ENCODE measurements at places on chromosomes 7 and 10.

- no peak for DNase-seq
These were observed 24.4 kb upstream of the TES start for GRCh38 chr7:116185956-116186355.

DNA sequence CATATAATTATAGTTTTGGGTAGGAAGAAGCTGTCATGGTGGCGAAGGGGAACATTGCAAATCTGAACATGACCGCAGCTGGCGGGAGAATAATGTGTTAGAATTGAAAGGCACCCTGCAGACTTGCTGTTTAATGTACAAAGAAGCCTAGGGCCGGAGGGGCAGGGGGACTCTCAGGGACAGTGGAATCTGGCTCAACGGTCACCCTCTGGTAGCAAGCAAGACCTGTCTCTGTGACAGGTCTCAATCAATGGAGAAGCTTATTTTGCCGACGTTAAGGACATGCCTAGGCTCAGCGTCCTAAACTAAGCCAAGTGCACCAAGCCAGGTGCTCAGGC lies 177.3 kb downstream of the NSUN6 start:
- no peak for DNase-seq

DNA sequence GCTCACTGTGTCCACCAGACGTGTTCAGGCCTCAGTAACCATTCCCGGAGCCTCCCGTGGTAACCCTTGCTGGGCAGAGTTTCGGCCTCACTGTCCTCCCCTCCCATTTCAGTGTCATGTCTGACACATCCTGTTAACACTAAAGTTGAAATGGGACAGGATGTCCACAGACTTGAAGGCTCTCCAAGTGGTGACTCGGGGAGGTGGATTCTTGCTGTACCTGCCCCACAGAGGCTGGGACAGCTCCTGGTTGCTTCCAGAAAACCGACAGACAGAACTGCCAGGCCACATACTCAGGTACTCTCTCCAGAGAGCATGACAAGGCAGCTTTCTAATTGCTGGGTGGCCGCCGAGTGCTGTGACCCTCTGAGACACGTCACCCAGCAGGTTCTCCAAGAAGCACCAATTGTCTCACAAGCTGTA lies 17.9 kb upstream of the CYTH3 start:
- no peak for DNase-seq

DNA sequence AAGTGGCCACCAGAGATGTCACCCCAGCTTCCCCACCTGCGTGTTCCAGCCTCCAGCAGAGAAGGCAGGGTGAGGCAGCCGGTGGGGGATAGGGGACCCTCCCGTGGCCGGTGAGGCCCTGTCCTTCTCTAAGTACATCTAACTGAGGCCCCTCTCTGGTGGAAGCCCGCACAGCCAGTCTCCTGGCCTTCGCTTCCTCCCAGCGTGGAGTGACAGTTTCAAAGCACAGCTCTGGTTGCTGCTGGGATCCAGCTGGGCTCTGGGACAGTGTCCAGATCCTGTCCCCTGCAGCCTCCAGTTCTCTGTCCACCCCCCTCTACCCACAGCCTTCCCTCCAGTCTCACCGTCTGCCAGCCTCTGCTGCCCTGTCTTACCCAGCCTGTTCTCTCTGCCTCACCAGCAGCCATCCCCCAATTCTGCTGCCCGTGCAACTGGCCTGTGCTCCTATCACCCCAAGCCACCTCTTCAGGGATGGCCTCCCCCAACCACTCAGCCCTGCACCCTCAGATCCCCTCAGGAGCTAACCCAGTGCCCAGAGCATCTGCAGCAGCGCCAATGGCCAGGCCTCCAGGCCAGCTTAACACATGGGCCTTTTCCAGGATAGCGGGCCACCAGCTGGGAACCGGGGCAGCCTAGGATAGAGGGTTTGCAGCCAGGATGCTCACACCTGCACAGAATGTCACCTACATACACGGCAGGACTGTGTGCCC lies 16.3 kb upstream of the SH2B2 start:
- DNase-seq, result no peak

GRCh38 chr10:14533295-14533694 lies 202.6 kb upstream of the FRMD4A start:
- no peak for DNase-seq

- DNase-seq, result no peak
These were observed 829.0 kb downstream of the TNS3 start for GRCh38 chr7:46752881-46753366.

- peak; percentile 33 for DNase-seq
These were observed 48.8 kb upstream of the CARD11 start for GRCh38 chr7:3092468-3092867.

DNA sequence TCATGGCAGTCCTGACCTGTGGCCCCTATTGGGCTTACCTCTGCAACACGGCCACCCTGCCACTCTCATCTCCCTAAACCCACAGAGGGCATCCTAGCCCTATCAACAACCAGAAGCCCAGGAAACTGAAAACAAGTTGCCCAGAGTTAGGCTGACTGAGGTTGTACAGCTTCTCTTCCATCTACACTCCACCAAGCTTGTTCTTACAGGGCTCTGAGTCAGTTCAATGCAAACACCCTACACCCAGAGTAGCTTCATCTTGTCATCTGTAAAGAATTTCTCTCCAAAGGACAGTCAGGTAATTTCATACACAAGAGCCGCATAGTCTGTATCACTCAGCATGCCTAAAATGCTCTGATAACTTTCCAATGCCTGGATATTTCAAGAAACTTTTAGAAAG lies 175.4 kb downstream of the ARID5B start:
- no peak for DNase-seq

DNA sequence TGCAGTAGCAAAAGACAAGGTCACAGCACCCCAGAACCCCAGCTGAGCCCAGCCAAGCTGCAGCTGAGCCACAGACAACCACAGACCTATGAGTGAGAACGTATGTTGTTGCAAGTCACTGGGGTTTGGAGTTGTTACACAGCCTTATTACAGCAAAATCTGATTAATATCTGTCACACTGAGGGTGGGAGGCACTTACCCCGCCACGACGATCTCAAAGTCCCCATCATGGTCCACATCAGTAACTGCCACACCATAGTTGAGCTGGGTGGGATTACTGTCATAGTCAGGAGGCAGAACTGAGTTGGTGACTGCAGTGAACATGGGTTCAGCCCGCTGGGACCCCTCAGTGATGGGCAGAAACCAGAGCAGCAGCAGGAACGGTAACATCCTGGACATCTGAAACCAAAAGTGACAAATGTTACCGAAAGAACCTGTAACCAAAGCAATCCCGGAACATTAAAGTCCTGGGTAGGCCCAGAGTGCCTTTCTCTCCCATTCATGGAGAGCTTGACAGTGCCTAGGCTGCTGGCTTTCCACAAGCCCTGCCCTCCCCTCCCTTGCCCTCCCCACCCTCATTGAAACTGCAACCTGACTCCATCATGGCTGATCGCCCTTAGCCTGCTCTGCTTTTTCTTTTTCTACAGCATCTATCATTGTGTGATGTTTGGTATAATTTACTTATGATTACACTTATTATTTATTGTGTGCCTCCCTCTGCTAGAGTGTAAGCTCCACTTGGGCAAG lies 19.3 kb downstream of the CRTAC1 start:
- DNase-seq, result no peak

- no peak for DNase-seq
These were observed 29.0 kb downstream of the DIP2C start for GRCh38 chr10:660413-660969.

- DNase-seq, result no peak
These were observed 471.4 kb downstream of the PTPRN2 start for GRCh38 chr7:158116235-158116634.

GRCh38 chr7:47536661-47537611 lies 45.0 kb downstream of the TNS3 start:
- no peak for DNase-seq

DNA sequence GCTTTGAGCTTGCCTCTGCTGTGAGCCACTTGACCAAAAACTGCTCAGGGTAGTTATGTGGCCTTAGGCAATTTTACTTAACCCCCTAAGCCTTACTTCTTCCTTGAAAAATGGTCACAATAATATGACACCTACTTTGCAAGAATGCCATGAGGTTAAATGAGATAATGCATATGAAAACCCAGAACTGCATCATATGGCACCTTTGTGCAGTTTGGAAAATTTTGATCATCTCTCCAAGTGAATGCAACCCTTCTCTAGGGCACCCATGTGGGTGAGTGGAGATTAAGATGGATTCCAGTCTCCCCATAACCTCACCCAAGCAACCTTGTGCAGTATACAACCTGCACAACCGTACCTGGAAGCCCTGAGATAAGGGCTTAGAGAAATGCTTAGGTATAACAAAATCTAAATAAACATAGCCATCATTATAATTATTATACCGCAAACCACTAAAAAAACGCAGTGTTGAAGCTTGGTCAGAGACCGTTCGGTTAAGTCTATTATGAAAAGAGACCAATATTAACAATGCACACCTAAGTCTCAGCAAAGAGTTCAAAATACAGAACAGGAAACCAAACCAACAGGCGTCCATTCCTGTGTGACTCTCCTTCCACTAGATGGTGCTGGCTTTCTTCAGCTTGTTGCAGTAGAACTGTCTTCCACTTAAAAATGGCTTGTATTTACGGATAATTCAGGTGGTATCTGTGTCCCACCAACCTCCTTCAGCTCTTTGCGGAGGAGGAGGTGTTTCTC lies 21.0 kb upstream of the ASB15 start:
- no peak for DNase-seq

GRCh38 chr10:76621886-76622620 lies 1015.6 kb downstream of the KCNMA1 start:
- no peak for DNase-seq

- DNase-seq, result no peak
These were observed 70.5 kb downstream of the DENND2A start for GRCh38 chr7:140570120-140570519.

DNA sequence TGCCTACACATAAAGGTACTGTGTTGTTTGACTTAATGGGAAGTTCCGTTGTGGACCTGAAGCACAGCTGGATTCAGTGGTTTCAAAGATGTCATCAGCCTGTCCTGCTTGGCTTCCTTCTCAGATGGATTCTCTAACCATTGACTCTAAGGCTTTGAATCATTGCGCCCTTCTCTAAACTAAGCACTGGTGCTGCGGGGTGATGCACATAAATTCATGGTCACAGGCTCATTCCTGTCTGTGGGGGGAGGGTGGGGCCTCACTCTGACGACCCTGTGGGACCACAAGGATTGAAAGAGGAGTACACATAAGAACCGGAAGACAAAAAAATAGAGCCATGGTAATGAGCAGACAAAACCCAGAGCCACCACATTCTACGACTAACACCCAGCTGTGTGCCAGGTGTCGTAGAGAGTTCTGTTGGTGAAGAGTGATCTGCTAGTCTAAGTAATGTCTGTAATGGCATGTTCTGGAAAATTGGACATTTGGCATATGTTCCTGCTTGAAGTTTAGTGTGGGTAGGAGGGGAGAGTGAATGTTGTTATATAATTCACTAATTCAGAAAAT lies 97.3 kb upstream of the YAE1 start:
- DNase-seq, result no peak

DNA sequence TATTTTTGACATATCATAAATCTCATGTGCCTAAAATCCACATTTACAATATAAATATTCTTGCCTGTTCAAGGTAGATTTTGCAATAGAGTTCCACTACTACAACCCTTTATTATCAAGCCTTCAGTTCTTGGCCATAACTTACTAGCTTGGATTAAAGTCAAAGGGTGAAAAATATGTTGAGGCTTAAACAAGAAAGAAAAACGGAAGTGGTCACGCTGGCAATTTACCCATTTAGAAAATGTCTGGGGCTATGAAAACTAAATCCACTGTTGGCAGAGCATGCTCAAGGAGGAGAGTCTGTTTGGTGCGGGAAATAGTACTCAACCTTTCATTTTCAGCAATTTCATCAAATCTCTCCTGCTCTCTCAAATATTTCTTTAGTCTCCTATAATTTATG lies 209.8 kb upstream of the RHOBTB1 start:
- no peak for DNase-seq

- peak; percentile 35 for DNase-seq
These were observed 26.4 kb upstream of the GNA12 start for GRCh38 chr7:2870471-2870931.

DNA sequence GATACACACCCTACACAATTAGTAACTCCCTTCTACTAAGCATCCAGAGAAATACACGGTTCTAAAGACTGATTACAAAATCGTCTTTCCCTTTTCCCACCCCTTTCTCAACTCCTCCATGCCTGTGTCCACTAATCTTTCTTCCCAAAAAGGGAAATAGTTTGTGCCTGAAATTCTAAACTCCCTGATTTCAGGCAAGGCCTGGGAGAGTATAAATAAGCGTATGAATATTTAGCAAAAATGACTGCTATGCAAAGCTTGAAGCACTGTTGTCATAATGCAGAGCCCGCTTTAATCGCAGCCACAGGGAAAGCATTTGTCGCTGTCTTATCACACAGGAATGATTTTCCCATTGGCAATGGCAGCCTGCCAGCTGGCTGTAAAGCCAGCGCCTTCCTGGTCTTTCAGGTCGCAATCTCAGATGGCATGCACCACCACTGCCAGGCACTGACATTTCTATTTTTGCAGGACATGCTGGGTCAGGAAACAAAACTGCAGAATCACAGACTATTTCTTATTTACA lies 142.9 kb upstream of the PCGF5 start:
- no peak for DNase-seq

DNA sequence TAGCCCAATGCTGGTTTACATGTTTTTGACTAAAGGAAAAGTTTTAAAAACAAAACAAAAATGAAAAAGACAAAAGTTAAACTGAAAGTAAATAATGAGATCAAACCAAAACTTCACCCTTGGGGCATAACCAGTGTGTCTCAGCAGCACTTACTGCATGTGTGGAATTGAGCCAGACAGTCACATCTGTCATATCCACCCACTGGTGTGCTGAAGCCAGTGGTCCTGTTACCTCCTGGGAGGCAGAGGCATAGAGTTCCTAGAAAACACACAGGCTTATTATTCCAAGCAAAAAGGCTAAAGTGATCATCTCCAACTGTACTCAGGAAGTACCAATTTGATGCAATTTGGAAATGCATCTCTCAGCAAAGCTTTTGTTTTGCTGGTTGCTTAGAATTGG lies 40.4 kb downstream of the ASAH2 start:
- DNase-seq, result no peak

GRCh38 chr7:12549106-12549505 lies 21.4 kb upstream of the SCIN start:
- no peak for DNase-seq

DNA sequence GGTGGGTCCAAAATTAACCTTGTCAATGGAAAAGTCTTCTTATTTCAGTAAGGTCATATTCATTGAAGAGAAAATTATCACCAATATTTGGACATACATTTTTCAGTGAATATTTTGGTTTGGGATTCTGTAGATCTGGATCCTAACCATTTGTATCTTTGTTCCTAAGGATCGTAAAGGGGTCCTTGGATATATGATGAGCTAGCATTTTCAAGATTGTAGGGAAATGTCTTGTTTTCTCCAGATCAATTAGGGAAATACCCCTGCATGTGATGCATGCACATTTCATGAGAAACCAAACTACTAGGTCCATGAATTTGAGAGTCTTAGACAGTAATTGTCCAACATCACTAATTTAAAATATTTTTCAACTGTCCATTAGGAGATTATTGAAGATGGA lies 18.0 kb downstream of the DNTT start:
- no peak for DNase-seq

- no peak for DNase-seq
These were observed 52.2 kb downstream of the UNCX start for GRCh38 chr7:1284743-1285458.

- no peak for DNase-seq
These were observed 275.3 kb downstream of the ADARB2 start for GRCh38 chr10:1462032-1462431.

Measured in activated CD4-positive, alpha-beta T cell treated with anti-CD3 and anti-CD28 coated beads for 24 hours (primary cell).